ENCODE measurements at places on chromosomes 13 and 19.

- DNase-seq: no peak
Observed at GRCh38 chr13:39864221-39864620, 208.8 kb downstream of the COG6 start.

- no peak for DNase-seq
Observed at GRCh38 chr19:45079911-45080370, 881 bp downstream of the GEMIN7 start.

GRCh38 chr13:108407495-108407894, 138.0 kb downstream of the TNFSF13B start:
- no peak for DNase-seq

GRCh38 chr13:46176756-46177155, 5.2 kb downstream of the LCP1 start:
- DNase-seq: no peak

Measured in tongue (tissue), 3 donors.